Amniotic stem cell (primary cell): ENCODE measurements at places on chromosomes 3 and 15.

DNA sequence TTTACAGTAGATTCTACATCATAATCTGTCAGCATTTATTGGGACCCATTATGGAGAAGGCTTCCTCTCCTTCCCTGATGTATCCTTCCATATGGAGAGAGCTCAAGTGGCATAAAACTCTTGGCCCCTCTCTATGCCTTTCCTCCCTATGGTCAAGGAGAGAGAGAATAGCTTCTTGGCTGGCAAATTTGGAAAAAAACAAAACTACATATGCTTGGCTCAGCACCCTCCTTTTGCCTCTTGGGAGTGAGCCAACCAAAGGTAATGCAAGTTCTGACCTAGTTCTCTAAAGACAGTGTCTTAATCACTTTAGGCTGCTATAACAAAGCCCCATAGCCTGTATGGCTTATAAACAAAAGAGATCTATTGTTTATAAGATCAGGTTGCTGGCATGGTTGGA is 37.5 kb downstream of the C3orf70 start:
- DNase-seq, result no peak

DNA sequence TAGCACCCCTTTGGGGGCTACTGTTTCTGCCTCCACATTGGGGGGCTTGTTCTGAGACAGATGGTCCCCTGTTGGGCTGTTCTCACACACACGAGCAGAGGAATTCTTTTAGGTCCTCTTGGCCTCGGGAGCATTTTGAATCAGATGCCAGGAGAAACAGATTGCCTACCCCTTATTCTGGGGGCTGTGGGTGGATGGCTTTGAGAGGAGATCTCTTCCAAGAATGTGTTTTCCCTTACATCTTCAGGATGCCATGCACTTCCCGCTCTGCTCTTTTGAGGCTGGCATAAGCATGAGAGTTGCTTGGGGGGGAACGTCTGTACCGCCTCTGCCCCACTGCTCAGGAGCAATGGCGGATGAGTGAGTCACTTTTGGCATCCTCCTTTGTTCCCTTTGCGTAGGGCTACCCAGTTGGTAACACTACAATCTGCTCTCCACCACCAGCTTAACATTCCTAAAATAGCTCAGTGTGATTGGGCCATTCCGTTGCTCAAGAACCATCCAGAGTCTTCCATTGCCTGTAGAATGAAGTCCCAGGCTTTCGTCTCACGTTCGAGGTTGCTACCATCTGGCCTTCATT is 154.4 kb downstream of the RPLP1 start:
- no peak for DNase-seq

GRCh38 chr15:36961956-36962355 is 138.4 kb downstream of the MEIS2 start:
- no peak for DNase-seq

DNA sequence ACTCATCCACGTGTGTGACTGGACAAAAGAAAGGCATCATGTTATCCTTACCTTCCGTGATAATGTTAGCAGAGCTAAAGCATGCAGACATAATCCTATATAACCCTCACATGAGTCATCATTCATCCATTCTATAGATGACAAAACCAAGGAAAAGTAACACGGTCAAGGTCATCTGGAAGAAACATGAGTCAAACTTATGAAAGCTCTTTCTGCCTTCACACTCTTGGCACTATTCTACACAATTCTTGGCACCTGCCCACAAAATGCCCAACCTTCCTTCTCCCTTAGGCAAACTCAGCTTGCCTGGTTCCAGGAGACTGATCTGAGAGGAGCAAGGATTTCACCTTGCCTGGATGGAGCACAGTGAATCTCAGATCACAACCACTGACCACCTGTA is 66.9 kb downstream of the PRICKLE2 start:
- no peak for DNase-seq

DNA sequence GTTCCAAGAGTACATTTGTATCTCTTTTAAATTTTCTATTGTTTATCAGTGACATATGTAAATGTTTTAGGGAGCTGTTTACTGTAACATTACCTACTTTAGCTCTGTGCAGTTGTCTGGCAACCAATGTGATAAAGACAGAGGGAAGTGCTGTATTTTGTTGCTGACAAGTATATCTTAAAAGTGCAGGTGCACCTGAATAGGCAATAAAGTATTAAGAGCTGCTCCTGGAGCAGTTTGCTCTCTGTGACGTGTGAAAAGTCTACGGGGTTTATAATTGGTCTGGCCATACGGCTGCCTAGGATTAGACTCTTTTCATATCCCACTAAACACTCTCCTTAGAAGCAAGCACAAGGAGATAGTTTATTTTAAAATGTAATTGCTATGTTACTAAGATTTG is 178.3 kb downstream of the IGF1R start:
- no peak for DNase-seq

- DNase-seq, result no peak
These were observed 4.0 kb downstream of the TNFAIP8L3 start for GRCh38 chr15:51090753-51091152.

DNA sequence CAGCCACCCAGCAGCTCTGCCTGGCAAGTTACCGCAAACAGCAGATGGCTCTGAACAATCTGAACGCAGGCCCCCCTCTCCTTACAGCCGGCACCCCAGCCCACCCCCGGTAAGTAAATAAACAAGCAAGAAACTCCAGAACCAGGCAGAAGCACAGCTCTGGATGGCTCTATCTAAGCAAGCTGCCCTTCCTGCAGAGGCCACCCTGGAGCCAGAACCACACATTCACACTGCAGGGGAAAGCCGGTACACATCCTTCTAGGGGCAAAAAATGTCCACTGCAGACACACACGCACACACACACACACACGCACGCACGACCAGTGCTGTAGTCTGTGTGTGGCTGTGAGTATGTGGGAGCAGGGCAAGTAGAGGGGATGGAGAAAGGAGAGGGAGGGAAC is 63.9 kb downstream of the ADCY5 start:
- DNase-seq, result no peak

DNA sequence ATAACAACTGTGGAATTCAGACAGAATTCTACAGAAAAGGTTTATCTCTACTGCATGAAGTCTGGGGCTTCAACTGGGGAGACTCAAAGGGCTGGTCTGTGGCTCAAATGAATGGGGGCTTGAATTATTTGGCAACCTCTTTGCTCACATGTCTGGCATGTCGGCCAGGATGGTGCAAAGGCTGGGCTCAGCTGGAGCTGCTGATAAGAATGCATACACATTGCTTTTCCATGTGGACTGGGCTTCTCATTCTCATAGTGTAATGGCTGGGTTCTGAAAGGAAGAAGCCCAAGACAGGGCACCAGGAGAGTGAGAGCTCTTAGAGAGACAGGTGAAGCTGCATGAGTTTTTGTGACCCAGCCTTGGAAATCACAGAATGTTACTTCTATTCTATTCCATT is 194.3 kb upstream of the SGO1 start:
- no peak for DNase-seq

DNA sequence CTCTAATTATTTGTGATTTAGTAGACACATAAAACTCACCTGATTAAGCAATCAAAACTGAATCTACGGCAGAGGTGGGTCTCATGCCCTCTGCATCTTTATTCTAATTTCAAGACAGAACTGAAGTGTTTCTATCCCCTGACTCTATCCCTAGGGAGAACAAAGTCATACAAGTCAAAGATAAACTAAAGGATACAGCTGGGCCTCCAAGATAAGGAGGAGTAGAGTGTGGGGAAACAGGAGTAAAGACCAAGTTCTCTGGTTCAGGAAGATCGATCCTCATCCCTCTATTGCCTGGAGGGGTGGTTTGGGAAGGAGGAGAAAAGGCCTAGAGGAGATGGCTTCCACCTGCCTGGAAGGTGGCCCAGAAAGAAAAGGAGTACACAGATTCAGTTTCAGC is 58.7 kb upstream of the BBX start:
- no peak for DNase-seq

GRCh38 chr3:59885899-59886400 is 836.1 kb upstream of the CFAP20DC start:
- no peak for DNase-seq

DNA sequence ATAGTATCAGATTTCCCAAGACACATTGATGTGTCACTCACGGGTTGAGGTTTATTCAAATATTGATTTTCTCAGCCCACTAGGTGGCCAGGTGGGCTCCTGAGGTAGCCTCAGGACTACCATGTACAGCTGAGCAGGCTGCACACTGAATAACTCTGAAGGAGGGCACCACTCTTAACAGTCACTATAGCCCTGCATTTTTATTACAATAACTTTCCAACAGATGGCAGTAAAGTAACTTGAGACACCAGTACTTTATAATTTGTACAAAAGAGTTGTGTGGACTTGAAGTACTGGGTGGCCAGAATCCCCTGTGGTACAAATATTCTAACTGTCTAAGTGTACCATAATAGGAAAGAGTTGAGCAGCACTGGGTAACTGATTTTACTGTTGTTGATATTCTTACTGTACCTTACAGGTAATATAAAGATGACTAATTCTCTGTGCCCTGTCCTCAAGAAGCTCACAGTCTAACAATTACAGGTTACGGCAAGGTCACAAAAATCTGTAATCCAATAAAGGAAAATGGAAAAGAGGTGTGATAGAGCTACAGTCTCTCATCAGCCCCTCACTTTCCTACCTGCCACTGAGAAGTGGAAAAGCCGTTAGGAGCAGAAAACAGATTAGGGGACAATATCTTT is 76.0 kb downstream of the ETFA start:
- DNase-seq, result no peak
